ENCODE measurements at places on chromosomes 4 and X.

DNA sequence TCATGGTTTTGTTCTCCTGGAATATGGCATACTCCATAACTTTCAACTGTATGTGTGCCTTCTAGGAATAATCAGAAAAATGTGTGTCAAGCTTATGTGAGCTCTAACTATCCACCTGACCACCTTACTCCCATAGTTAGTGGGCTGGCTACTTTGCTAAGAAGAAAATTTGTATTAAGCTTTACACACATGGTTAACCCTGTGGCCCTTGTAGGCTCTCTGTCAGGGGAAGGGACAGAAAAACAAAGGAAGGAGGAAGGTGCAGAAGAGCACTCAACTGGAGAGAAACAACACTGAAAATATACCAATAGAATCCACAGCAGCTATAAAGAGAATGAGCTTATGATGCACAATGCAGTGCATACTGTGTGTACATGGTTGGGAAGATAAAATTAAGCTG is 84.6 kb downstream of the PPP3CA start:
- DNase-seq, result no peak

GRCh38 chr4:92234393-92235176 is 69.2 kb upstream of the GRID2 start:
- no peak for DNase-seq

GRCh38 chr4:3414421-3415279 is 27.1 kb upstream of the HGFAC start:
- DNase-seq, result no peak

GRCh38 chrX:9611436-9612145 is 146.7 kb downstream of the TBL1X start:
- DNase-seq, result no peak

- DNase-seq, result no peak
Observed at GRCh38 chr4:138014590-138015288, 227.4 kb downstream of the SLC7A11 start.

DNA sequence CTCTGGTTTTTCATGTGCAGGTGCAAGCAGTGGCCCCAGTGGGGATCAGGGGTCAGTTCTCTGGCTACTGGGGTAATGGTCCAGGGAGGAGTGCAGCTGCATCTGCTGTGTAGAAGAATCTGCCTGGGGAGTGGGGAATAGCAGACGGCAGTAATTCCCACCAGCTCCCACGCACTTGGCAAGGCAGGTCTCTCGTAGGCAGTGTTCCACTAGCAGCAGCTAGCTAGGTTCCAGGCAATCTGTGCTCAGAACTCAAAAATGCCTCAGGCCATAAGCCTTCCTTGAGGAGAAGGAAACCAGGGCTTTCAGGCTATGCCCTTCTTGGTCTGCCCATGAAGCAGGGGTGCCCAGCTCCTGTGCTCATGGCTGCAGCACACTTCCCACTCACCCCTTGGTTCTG is 38.8 kb downstream of the DCLK2 start:
- DNase-seq, result no peak

DNA sequence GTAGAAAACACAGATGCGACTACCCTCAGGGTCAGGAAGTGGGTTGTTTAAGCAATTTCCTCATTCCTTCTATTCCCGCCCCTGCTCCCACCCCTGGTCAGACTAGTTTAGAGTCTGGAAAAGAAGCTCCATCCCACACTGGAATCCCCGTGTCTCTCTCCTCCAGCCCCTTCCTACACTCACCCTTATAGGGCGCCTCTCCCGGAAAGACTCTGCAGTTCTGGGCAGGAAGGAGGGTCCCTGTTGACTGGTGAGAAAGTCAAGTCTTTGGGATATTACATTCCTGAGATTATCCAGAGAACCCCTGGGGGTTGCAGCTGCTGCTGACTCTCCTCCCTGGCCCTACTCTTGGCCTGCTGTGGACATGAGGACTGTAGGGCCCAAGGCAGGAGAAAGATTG is 11.9 kb downstream of the STARD8 start:
- no peak for DNase-seq

DNA sequence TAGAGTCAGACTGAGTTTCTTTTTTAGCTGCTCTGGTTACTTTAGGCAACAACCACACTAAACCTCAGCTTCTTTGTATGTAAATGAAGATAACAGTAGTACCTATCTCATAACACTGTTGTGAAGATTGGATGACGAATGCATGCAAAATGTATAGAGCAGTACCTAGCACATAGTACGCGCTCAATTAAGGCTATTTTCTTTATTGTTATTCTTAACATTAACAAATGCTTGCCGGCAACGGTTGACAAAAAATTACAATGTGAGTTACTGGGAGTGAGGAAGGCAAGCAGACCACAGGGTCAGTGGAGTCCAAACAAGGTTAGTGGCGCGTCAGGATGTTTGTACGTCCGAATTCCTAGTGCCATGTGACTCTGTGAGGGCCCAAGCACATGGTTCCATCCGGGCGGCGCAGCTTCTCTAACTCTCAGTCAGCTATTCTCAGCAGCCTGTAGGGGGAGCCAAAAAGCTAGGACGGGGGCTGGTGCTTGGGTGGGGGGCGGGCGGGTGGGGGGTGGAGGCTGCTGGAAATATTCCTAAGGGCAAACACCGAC is 821 bp upstream of the NALF2 start:
- no peak for DNase-seq

- DNase-seq, result no peak
Observed at GRCh38 chr4:32140636-32141035, 1420.5 kb downstream of the PCDH7 start.

- no peak for DNase-seq
Observed at GRCh38 chr4:177322266-177322665, 12.6 kb downstream of the NEIL3 start.
